Ovary (tissue), 10 donors: ENCODE measurements at places on chromosomes 11 and 22. TPM values are rescaled to one million over a fixed set of nuclear protein-coding genes. Genes with fewer than 3 reads are reported as not detected.

DNA sequence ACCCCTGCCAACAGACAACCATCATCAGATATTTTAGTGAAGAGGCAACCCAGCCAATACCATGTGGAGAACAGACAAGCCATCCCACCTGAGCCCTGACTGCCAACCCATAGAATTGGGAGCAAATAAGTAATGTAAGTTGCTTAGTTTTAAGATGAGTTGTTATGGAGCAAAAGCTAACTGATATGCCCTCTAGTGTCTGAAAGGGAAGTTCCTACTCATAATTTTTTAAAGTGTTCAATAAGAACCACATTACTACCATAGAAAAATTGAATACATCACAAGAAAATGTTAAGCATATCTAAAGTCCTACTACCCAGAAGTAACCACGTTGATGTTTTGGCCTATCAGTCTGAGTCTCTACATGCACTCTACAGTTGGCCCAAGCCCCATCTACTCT is 50.8 kb upstream of the SLC36A4 start:
- DNase-seq: no peak

DNA sequence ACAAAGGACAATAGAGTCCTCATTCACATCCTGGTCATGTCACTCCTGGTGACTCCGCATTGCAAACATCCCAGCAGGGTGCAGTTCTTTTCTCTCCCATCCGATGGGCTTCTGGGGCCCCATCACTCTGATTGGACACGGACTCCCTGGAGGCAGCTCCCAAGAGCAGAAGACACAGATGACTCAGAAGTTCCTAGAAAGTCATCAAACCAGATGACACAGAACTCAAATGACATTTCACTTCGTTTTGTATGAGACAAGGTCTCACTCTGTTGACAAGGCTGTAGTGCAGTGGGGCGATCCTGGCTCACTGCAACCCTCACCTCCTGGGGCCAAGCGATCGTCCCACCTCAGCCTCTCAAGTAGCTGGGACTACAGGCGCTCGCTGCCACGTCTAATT is 33.2 kb downstream of the ZNF195 start:
- DNase-seq: no peak

GRCh38 chr11:63510360-63511047 is 4.6 kb downstream of the LGALS12 start:
- peak; percentile 71 for DNase-seq

- DNase-seq: no peak
Observed at GRCh38 chr11:81644239-81644840, 1089.3 kb downstream of the FAM181B start.

GRCh38 chr11:72081821-72082453 is 1.3 kb downstream of the LRRC51 start:
- no peak for DNase-seq

- no peak for DNase-seq
Observed at GRCh38 chr22:31850135-31850534, 94.2 kb upstream of the YWHAH start.

DNA sequence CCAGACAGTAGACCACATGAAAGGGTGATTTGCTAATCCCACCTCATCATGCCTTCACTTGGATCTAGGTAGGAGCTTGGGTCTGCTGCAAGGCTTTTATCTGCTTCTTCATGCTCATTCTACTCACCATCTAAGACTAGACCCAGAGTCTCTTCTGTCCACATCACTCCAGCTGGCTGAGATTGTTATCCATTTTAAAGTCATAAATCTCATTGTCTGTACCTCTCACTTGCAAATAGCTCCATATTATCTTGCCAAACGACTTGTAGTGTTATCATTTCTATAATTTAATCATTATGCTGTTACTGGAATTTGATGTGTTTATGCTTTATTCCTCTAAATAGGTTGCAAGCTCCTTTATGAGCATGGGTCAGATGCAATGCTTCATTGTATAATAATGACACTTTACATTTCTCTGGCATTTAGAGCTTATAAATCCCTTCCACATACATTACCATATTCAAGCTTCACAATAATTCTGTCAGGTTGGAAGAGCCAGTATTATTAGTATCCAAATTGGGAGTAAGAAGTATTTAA is 254.2 kb upstream of the SORL1-AS1 start:
- no peak for DNase-seq

Gene CATSPER1
- polyA plus RNA-seq: not detected
